ENCODE measurements at places on chromosomes 12 and 14. TPM values are rescaled to one million over a fixed set of nuclear protein-coding genes. Genes with fewer than 3 reads are reported as not detected.

Gene AKAP5
- total RNA-seq = 4.5 TPM

Gene PRR4
- 1.0 TPM for total RNA-seq

Gene NID2
- 0.13 TPM for total RNA-seq

Gene ACTN1
- 73.9 TPM for total RNA-seq

Gene ARHGAP9
- total RNA-seq = 130 TPM

Gene TROAP
- total RNA-seq = 44.4 TPM

Gene TMEM30B
- 2.1 TPM for total RNA-seq

Gene SPTB
- 0.17 TPM for total RNA-seq

Gene KRT82
- not detected for total RNA-seq

Gene MYO1A
- total RNA-seq = 1.7 TPM

Gene RERG
- not detected for total RNA-seq

Gene AQP2
- total RNA-seq = not detected

Gene SLC6A15
- not detected for total RNA-seq

Gene PLBD1
- 0.15 TPM for total RNA-seq

Gene SIX4
- total RNA-seq = 0.10 TPM

Gene CFAP54
- 0.40 TPM for total RNA-seq

Gene KITLG
- 0.17 TPM for total RNA-seq

Gene WNT1
- total RNA-seq = not detected

Gene RDH5
- 4.9 TPM for total RNA-seq

Gene VRTN
- total RNA-seq = not detected

Gene EIF5
- 365 TPM for total RNA-seq

Gene NAV3
- not detected for total RNA-seq

Gene ANO4
- not detected for total RNA-seq

Gene ANKRD33
- not detected for total RNA-seq

Gene GALNT8
- 0.27 TPM for total RNA-seq
